ENCODE measurements at places on chromosomes 1 and 21.

GRCh38 chr1:56060906-56061305, 518.5 kb downstream of the PLPP3 start:
- DNase-seq: no peak

DNA sequence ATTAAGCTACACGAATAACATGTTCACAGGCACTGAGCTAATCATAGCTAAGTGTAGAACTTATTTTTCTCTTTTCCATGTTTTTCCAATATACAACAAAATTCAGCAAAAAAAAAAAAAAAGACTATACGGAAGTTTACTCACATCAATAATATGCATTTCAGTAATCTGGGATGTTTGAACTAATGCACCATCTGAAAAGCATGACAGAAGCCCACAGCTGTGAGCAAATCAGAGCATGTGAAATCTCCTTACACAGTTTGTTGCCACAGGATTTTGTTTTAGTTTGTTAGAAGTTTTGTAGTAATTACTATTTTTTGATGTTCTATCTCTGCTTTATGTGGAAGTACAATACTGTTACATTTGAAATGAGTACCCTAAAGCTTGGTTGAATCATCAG, 1051.7 kb downstream of the TTLL7 start:
- DNase-seq: no peak

DNA sequence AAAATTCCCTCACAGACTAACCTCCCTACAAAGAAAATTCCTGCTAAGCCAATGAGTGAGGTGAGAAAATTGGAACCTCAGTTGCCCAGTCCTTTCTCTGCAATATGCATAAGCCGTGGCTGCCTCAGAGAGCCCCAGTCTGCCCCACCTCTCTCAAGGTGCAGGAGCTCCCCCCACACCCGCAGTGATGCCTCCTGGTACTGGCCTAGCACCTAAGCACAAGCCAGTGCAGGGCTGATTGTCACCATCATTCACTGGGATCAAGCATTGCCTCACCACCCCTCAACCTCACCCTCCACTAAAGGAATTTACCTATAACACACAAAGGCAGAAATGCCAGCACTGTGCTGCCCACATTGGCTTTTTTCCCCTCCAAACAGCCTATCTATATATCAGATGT, 56.9 kb downstream of the CD34 start:
- DNase-seq: no peak

- no peak for DNase-seq
Observed at GRCh38 chr21:25649146-25649545, 10.1 kb downstream of the JAM2 start.

DNA sequence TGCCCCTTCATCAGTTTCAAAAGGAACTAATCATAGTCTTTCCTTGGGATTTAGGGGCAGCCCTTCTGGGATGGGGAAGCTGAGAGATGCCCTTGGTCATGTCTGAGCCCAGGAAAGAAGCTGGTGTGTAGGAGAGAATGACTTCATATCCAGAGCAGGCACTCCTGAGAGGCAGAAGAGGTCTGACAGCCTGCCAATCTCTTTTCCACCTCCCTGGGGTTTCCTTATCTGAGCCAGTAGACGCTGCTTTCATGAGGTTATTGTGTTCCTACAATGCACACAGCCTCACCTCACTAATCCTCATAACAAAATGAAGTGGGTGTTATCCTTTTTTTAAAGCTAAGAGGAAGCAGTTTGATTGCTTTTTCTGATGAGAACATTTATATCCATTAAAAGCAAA, 14.1 kb downstream of the ROR1 start:
- no peak for DNase-seq

GRCh38 chr1:200744143-200744542, 5.5 kb downstream of the CAMSAP2 start:
- no peak for DNase-seq

DNA sequence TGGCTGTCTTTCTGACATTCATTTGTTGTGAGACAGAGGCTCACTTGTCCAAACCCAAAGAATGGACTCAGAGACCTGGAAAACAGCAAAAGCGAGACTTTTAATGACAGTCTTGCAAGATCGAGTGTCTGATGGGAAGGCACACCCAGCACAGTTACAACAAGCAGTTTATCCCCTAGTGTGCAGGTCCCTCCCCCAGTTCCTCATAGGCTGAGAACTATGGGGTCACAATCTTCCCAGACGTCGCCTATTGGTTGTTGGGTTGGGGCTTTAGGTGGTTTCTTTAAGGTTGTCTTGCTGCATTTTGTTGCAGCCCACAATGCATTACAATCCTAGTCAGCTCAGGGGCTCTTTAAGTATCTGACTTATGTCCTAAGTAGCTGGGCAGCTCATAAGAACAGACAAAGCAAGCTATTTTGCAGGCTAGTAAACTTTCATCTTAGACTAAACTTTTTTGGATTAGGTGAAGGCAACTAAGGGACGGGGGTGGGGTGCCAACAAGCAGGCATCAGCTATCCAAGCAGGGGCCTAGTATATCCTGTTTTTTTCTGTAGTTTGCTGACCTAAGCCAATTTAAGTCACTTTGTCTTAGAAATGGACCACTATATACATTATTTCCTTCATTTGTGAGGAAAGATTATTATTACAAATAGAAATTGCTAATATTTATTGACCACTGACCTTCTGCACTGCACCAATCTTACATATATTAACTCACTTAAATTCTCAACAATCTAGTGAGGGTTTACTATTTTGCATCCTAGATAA, 151.8 kb downstream of the SETD4 start:
- no peak for DNase-seq

DNA sequence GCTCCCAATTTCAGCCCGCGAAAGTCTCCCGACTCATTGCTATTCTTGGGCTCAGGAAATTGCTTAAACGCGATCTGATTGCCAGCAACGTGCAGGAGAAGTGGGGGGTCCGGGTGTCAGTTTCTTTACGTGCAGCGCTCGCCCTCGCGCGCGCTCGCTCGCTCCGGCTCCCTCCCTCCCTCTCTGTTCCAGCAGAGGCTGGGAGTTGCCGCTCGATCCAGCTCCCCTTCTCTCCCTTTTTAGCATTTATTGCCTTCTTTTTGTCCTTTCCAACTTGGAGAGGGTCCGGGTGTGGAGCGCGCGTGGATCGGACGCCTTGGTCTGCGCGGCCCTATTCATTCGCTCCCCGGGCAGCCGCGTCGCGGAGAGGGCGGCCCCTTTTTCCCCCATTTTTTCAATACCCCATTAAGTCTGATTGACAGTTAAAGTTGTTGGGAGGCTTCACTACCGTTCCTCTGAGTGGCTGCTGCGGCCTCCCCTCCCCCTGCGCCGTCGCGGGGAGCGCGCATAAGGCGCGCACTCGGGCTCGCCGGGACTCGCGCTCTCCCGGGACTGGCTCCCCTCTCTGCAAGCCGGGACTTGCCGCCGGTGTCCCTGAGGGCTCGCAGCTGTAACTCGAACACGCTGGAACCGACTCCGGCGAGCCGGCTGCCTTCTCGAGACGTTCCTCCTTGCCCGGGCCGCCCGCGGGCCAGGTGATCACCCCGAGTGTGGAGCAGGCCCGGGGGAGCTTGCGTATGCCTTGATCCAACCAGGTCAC, at the start of gene DHRS3:
DHRS3 (minus strand) TSS at position 310 of the 760 bp plus-strand sequence. CDS start 862 bp downstream, outside the sequence.
- peak; percentile 66 for DNase-seq

Measured in GM20000 (cell line).